NCI-H774 (cell line): ENCODE measurements at places on chromosomes 3 and 15.

GRCh38 chr3:45558431-45558830 lies 36.1 kb upstream of the LIMD1 start:
- no peak for DNase-seq

DNA sequence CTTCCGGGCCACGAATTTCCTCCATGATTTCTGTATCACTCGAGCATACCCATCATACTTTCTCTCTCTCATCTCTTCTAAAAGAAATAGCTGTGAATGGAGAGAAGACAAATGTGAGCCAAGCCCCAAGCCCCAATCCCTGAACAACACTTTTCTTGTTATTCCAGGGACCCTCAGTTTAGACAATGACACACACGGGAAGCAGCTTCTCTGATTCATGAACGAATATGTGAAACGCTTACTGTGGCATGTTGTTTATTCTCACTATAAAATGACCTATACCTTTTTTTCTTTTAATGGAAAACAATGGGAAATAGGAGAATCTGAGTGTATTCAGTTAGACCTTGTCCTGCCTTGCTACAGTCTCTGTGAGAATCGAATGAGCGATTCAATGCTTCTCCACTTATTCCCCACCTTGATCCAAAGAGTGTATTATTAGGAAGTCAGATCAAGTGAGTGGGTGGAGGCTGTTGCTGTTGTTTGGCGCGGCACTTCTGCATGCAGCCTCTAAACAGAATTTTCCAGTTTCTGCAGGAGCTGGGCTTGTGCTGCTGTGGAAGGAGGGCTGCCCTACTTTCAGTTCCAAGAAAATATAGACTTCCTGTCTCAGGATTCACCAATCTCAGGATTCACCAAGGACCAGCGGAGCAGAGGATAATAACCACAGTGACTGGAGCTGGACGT lies 32.4 kb upstream of the LDHAL6B start:
- no peak for DNase-seq

GRCh38 chr3:112123548-112123947 lies 9.5 kb downstream of the GCSAM start:
- DNase-seq, result no peak

- DNase-seq, result no peak
Observed at GRCh38 chr3:171960159-171960558, 79.2 kb upstream of the FNDC3B start.

DNA sequence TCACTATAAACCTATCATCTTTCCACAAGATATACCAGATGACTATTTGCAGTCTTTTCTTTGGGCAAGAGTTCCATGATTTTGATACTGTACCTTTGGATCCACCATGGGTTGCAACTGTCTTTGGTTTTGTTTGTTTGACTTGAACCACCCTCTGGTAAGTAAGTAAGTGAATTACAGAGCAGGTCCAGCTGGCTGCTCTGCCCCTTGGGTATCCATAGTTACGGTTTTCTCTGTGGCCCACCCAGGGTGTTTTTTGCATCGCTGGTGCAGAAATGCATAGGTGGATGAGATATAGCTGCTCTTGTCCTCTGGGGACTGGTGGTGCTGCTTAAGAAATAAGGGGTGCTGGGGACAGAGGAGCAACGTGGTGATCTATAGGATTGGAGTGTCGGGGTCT lies 33.8 kb downstream of the CHDH start:
- DNase-seq, result no peak

GRCh38 chr3:101722394-101723173 lies 1.8 kb upstream of the CEP97 start:
- no peak for DNase-seq

DNA sequence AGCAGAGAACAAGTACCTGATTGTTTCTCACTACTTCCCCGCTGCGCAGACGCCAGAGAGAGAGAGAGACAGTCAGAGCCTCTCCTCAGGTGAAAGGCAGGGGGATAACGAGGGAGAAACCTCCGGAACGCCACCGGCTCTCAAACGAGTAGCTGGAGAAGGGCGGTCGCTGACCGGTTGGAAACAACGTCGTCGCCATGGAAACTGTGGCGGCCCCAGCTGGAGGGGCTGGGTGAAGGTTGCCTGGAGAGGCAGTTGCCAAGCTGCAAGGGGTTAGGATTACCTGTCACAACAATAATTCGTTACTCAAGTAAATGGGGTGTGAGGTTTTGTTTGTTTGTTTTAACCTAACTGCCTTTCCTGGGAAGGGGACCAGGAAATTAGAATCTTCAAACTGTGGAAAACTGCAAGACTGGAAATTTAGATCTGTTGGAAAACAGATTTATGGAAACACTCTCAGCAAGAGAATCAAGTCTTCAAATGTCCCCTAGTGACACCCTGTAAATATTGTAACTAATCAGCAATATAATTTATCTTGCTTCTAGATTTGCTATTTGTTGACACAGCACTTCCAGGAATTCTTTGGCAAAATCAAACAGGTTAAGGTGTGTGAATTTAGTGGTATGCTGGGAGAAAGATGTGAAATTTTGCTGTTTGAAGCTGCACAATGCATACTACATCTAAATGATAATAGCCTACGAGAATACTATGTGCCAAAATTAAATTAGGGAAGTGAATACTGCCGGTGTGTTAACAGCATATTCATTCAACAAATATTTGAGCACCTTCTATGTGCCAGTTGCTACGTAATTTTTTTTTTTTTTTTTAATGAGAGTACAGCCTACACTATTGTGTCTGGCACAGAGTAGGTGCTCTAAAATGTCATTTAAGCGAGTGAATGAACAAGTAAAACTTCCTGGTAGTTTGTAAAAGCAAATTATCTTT lies at the start of gene DNAH12:
Gene DNAH12, minus strand, starts transcription at position 164 of the 945 bp plus-strand sequence. CDS start 1,474 bp downstream, outside the sequence.
- DNase-seq, result peak; percentile 61

DNA sequence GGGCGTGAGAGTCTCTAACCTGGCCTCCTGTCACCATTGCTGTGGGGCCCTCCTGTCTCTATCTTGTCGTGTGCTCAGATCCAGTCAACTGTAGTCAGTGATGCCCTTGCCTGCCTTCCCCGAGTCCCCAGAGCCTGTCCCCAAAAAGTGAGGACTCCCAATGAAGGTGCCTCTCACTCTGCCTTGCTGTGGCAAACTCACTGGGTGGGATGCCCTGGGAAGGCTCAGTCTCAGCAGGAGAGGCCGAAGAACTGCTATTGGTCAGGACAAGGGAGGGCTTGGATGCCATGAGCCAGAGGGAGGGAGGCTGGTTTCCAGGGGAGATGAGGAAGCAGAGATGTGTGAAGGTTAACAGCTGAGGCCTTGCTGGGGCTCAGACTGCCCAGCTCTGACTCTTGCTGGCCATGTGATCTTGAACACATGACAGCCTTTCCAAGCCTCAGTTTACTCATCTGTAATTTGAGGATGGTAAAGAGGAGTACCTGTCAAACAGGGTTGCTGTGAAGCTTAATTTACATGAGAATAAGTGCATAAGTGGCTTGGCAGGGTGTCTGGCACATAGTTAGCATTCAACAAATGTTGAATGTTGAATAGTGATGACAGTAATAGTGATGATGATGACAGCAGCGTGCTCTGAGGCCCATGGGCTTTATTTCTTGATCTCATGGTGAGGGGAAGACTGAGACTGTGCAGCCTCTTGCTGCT lies 8.2 kb downstream of the KY start:
- DNase-seq, result no peak

- DNase-seq, result no peak
Observed at GRCh38 chr15:80247320-80247719, 4.7 kb downstream of the CTXND1 start.

GRCh38 chr3:182809531-182809930 lies 16.2 kb downstream of the ATP11B start:
- DNase-seq, result no peak

GRCh38 chr3:189195302-189195701 lies 23.5 kb downstream of the TPRG1 start:
- DNase-seq, result no peak

- no peak for DNase-seq
Observed at GRCh38 chr3:100992231-100993012, 799 bp downstream of the ABI3BP start.

DNA sequence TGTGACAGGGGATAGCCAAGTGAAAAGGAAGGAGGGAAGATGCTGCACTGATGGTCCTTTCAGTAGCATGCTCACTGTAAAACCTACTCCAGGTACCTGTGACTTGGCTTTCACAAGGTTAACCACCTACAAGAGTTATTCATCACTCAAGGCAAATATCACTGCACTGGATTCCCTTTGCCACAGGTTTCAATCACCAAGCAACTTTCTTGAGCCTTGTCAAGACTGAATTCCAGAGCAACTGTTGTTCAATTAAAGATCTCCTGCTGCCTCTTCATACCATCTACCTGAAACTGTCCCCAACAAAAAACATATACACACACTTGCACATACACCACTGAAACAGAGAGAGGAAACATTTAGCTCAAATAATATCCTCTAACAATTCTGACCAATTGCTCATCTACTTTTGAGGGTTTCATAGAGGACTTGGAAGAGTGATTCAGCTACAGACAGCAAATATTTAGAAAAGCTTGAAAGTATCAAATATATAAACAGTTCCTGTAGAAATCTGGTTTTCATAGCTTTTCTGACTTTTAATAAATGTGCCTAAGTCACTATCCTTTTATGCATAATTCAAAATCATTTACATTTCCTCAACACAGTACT lies 6.5 kb downstream of the IGF2BP2 start:
- DNase-seq, result no peak

DNA sequence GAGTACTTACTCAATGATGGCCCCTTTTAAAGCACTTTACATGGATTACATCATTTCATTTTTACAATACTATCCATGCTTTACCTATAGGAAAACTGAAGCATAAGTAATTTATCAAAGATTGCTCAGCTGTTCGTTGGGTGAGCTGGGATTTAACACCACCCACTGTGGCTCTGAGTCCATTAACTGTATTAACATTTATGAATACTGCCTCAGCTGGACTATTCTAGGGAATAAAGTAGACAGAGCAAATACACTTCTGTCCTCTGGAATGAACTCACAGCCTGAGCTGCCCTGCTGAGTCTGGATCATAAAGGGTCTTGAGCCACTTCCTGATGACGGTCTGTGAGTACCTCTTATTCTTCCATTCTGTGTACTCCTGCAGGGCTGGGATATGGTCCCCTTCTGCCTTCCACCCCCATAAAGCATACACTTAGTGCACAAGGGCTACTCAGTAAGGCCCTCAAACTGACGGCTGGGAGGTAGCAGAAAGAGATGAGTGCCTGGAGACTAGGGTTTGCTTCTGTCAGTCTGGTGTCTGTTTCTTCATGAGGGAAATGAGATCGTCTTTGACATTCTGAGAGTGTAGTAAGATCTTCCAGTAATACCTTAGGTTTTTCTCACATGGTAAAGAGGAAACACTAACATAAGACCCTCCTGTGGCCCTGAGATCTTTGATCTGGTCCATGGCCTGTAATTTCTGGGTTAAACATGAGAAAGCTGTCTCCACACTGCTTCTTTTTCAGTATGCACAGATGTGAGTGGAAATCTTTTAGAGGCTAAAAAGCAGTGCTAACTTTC lies 12.6 kb upstream of the ST6GAL1 start:
- DNase-seq, result no peak

DNA sequence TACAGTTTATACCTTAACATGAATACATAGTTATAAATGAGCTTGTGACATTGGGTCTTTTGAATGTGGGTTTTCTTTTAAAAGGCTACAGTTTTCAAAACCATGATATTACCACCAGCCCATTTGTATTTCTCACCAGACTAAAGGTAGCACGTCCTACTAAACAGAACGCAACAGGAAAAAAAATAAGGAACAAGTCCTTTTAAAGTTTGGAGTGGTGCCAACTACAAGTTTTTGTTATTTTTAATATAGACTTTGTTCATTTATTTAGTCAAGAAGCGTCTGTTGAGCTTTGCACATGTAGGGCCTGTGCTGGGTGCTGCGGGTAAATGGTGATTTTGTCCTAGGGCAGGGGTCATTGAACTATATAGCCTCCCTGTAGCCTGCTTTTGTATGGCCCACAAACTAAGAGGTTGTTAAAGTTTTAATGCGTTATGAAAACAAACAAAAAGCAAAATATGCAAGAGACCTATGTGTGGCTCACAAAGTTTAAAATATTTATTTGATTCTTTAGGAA lies 164.4 kb downstream of the GHSR start:
- no peak for DNase-seq
